ENCODE measurements at places on chromosomes 12 and 14. TPM values are rescaled to one million over a fixed set of nuclear protein-coding genes. Genes with fewer than 3 reads are reported as not detected.

- H3K27ac ChIP-seq: no peak overlapping the region
- no peaks in the 10 kb centered on the region for H3K36me3 ChIP-seq
- H3K27me3 ChIP-seq: no peaks in the 10 kb centered on the region
- no peaks in the 10 kb centered on the region for H3K4me1 ChIP-seq
- DNase-seq: no peak
Observed at GRCh38 chr12:56546680-56547079, 25.1 kb downstream of the RBMS2 start.

The STXBP6 gene
- not detected for polyA plus RNA-seq

DNA sequence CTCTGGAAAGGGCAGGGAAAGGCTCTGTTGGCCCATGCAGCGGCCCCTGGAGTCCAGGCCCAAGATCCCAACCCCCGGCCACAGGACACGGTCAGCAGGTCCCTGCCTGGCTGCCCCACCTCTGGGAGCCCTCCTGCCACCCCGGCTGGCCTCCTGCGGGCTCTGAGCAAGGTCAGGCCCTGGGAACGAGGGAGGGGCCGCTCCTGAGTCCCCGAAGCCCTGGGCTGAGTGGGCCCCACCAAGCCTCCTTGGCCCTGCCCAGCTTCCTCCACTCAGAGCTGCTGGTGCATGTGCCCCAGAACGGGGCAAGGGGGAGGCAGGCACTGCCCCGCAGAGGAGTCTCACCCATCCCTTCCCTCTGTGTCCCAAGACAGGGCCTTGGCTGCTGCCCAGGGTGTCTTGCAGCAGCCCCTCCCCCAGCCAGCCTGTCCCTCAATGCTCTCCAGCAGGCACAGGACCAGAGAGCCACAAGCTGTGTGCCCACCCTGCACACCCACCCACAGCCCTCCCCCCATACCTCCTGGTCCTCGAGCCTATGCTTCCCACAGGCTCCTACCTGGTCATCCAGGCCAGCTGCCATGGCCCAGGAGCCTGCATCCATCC lies 7.4 kb upstream of the C14orf180 start:
- H3K4me3 ChIP-seq: no peak overlapping the region
- H3K27ac ChIP-seq: no peak overlapping the region
- no peak for DNase-seq
- H3K27me3 ChIP-seq: peaks cover 10% of the 10 kb centered on the region

The PRB2 gene
- polyA plus RNA-seq: not detected

The CLEC4C gene
- polyA plus RNA-seq: 13.4 TPM

The LYZ gene
- polyA plus RNA-seq: 56.8 TPM
